Activated CD4-positive, alpha-beta T cell treated with anti-CD3 and anti-CD28 coated beads, Interleukin-2, amount 10 ng/mL, durations not matched to agents 24 days and 14 days (primary cell): ENCODE measurements at places on chromosomes 1 and 21.

DNA sequence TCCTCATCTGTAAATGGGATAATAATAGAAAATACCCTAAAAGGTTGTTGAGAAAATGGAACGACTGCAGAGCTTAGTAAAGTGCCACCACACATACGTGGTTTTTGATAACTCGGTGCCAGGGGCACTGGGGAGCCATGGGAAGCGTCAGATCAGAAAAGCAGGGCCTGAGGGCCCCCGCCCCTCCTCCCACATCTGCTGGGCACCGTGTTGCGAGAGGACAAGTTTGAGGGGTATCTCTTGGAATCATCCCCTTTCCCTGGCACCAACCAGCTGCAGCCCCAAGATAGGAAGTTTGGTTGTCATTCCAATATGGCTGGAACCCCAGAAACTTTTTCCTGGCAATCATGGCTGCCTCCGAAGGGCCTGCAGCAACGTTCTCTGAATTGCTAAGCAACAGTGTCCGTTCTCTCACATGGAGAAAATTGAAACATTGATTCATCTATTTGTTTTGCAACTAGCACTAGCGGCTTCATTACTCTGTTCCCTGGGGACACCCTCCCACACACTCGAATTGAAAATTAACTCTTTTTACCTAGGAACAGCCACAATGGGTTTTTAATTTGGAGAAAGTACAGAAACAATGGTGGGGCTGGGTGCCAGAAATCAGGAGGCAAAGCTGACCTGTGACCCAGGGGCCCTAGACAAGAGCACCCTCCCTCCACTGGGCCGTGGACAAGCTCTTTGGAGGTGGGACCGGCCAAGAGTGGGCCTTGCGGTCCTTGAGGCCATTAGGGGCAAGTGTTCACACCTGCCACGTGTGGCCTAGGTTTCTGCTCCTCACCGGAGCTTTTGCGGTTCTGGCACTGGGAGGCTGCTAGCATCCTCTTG, 190.0 kb upstream of the VAMP3 start:
- DNase-seq = no peak

DNA sequence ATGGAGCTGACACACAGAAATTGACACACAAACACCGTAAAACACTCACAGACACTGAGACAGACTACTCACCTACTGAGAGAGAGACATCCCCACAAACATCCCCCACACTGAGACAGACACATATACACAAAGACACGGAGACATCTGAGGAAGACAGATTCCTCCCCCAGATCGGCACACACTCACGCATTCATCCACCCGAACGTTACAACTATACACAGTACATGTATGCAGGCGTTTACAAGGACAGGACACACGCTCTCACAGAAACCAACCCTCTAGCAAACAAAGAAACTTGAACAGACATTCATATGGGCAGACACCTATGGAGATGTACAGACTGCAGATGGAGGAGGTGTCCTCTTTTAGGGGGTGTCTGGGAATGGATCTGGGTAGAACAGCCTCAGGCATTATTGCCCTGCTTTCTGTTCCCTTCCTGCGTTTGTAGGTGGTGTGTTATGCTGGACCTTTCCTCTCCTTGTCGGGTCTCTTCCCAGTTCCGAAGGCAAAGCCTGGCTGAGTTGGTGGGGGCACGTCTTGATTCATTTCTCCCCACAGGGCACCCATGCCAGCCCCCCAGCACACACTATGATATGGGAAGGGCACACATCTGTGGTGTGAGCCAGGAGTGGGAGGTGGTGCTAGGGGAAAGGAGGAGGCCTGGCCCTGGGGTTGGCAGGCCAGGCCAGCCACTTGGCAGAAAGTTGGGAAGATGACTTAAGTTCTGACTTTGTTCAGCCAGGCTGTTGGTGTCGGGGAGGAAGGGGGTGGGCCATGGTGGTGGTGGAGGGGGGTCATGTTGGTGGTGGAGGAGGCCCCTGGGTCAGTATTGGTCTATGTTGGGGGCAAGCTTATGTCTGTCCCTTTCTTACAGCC, 1.5 kb downstream of the KIRREL1 start:
- no peak for DNase-seq

DNA sequence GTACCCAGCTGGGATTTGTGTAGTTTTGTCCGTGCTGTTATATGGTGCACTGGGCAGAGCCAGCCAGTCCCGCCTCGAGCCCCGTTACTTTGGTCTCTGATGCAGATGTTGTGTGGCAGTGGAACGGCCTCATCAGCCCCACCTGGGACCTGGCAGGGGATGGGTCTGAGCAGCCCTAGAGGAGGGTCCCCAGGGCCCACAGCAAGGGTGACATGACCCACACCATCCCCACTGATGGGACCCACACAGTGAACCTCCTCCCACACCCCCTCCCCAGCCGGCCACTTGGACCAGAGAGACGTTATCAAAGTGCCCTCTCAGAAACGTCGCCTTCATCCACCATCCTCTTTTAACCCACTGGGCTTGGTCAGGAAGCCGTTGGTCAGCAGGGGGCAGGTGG, 42.0 kb upstream of the PCBP3 start:
- no peak for DNase-seq

DNA sequence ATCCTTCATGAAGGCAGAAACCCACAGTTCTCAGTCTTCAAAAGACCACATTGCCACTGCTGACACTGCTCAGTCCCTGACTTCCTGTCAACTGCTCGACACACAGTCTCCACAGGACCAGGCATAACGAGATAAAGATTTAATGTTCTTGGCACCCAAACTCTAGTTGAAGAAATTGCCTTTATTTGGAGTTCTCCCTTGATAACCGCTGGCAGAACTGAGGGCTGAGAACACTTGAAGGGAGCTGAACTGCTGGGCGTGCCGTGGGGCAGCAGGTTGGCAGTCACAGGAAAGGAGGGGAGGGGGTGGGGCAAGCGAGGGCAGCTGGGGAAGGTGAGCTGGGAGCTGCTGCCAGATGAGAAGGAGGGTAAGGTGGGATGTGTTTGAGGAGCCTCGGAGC, 15.9 kb downstream of the HENMT1 start:
- peak; percentile 84 for DNase-seq

DNA sequence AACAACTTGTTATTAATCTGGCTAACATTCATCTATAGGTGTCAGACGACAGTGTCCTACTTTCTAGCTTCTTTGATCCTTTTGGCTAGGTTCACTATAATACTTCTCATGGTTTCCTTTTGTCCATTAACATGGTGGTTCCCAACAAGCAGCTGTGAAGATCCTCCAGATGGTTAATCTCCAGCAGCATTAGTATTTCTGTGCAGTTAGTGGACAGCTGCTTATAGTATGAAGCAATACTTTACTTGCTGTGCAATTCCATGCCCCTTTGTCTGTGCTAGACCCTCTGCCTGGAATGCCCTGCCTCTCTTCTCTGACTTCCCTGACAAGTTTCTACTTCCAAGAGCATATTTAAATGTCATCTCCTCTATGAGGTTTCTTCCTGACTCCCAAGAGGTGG, 41.7 kb upstream of the ARHGAP29 start:
- DNase-seq = no peak

- DNase-seq = peak; percentile 59
These were observed 79.3 kb downstream of the HMCN1 start for GRCh38 chr1:185813401-185813979.

GRCh38 chr1:7827126-7827955, 25.5 kb downstream of the UTS2 start:
- DNase-seq = peak; percentile 84

DNA sequence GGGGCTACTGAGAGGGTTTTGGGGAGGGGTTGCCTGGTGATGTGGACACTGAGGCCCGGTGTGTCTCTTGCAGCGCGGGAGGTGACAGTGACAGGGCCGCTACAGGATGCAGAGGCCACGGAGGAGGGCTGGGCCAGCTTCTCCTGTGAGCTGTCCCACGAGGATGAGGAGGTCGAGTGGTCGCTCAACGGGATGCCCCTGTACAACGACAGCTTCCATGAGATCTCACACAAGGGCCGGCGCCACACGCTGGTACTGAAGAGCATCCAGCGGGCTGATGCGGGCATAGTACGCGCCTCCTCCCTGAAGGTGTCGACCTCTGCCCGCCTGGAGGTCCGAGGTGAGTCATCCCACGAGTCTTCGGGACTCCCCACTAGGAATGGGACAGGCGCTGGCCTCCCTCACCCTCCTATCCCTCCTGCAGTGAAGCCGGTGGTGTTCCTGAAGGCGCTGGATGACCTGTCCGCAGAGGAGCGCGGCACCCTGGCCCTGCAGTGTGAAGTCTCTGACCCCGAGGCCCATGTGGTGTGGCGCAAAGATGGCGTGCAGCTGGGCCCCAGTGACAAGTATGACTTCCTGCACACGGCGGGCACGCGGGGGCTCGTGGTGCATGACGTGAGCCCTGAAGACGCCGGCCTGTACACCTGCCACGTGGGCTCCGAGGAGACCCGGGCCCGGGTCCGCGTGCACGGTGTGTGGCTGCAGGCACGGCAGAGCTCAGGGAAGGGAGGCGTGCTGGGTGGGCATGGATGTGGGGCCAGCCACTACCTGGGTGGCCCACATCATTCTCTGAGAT, 72.5 kb downstream of the OBSCN start:
- DNase-seq = no peak

DNA sequence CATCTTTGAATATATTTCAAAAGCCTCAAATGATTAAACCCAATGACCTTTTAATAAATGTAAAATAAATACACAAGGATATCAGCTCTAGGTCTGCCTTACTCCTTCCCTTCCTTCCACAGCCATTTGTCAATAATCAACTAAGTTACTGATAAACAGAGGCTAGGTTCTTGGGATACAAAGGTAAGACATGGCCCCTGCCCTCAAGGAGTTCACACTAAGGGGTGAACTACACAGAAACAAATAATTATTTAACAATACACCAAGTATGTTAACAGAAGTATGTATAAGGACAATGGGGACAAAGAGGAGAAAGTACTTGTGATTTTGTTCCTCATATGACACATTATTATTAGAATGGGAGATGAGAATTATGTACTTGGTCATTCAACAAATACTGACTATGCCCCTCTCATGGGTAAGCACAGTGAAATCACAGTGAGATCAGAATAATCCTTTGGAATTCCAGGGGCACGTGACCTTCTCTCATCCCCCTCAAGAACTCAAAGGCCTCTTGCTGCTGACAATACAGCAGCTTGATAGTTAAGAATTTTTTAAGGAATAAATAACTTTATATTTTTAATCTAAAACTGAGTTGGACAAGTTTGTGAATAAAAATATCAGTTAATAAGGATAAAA, 40.2 kb downstream of the ATP1B1 start:
- no peak for DNase-seq

- no peak for DNase-seq
These were observed 48.9 kb downstream of the SKI start for GRCh38 chr1:2276803-2277580.
